ENCODE measurements at places on chromosomes 13 and 19.

DNA sequence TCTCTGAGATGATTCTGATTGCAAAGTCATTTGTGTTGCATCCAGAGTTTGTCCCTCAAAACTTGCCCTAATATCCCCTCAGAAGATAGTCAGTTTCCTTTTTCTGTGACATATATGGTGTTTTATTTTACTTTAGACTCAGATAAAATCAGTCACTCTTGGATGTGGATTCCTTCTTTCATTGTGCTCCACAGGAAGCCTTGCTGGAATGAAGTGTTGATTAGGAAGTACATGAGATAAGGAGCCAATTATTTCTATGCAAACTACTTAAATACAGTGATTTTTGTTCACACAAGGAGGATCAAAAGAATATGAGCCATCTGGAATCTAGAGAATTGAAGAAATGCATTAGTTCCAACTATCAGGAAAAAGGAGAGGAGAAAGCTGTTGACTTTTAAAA is 107.6 kb upstream of the RXFP2 start:
- DNase-seq, result no peak

GRCh38 chr13:65915195-65915594 is 1314.9 kb downstream of the PCDH9 start:
- no peak for DNase-seq

DNA sequence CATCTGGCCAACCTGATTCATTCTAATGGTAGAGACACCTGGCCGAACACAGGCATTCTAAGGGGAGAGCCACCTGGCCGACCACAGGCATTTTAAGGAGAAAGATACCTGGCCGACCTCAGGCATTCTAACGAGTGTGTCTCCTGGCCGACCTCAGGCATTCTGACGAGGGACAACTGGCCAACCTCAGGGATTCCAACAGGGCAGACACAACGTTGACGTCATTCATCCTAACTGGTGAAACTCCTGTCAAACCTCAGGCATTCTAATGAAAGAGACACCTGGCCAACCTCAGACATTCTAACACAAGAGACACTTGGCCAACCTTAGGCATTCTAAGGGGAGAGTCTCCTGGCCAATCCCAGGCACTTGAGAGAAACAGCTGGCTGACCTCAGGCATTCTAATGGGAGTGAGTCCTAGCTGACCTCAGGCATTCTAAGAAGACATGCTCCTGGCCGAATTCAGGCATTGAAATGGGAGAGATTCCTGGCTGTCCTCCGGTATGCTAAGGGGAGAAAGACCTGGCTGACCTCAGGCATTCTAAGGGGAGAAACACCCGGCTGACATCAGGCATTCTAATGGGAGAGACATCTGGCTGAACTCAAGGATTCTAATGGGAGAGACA is 1352.5 kb downstream of the UQCRFS1 start:
- no peak for DNase-seq

DNA sequence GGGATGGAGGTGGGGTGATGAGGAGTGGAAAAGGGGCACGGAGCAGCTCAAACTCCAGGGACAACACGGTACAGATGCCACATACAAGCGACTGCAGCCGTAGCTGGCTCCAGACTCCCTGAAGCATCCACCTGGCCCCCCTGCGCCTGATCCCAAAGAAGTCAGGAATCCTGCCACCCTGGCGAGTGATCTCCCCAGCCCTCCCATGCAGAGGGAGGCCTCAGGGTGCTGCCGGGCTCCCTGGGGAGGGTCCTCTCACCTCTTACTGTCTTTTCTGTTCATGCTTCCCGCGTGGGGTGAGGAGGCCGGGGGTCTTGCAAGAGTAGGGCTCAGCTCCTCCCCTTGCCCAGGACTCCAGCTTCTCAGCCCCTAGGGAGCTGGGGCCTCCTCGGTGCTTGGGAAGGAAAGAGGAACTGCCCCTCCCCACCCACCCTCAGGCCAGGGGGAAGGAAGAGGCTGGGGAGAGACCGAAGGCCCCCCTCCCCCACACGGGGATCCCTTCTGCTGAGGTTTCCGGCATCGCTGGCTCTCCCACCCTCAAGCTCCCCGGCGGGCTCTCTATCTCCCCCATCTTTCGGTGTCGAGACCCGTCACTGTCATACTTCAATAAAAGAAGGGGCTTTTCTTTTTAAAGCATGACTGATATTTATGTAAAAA is at the start of gene RASGRP4:
Gene RASGRP4, minus strand, starts transcription at position 410 of the 657 bp plus-strand sequence. Its CDS starts 128 bp downstream, at position 282.
- DNase-seq, result no peak

GRCh38 chr19:30060531-30061222 is 118.6 kb downstream of the URI1 start:
- no peak for DNase-seq

DNA sequence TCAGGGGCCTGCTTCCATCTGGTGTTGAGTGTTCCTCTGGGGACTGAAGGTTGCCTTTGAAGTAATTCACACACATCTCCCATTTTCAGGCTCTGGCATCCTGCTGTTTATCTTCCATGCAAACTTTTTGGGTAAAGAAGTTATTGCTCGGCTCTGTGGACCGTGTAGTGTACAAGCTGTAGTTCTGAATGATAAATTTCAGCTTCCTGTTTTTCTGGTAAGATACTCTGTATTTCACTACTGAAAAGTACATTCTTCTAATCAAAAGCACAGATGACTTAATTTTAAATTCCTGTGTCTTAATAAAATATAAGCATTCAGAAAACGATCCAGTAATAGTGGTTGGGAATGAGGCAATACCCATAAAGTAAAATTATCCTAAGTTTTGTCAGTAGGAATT is 36.7 kb downstream of the MPHOSPH8 start:
- no peak for DNase-seq

Measured in mesothelial cell of epicardium (in vitro differentiated cells).